ENCODE measurements at places on chromosomes 12 and 14. TPM values are rescaled to one million over a fixed set of nuclear protein-coding genes. Genes with fewer than 3 reads are reported as not detected.

Gene KRT75
- total RNA-seq, result not detected

Gene CSRP2
- 26.7 TPM for total RNA-seq

Gene CCND2
- 57.6 TPM for total RNA-seq

Gene GLT8D2
- total RNA-seq, result 46.0 TPM

Gene SLCO1A2
- 0.09 TPM for total RNA-seq

Gene ERP27
- not detected for total RNA-seq

Gene SLC6A15
- total RNA-seq, result 8.9 TPM

Gene IRAK3
- total RNA-seq, result 21.4 TPM

Gene STYK1
- total RNA-seq, result not detected

Gene FAM222A
- total RNA-seq, result 0.54 TPM

Gene GYS2
- total RNA-seq, result not detected

Gene TAS2R9
- 0.09 TPM for total RNA-seq

Gene NYNRIN
- 45.1 TPM for total RNA-seq

Data from fibroblast of the aortic adventitia (primary cell).